Glomerular endothelial cell (primary cell): ENCODE measurements at places on chromosomes 2 and 18. TPM values are rescaled to one million over a fixed set of nuclear protein-coding genes. Genes with fewer than 3 reads are reported as not detected.

DNA sequence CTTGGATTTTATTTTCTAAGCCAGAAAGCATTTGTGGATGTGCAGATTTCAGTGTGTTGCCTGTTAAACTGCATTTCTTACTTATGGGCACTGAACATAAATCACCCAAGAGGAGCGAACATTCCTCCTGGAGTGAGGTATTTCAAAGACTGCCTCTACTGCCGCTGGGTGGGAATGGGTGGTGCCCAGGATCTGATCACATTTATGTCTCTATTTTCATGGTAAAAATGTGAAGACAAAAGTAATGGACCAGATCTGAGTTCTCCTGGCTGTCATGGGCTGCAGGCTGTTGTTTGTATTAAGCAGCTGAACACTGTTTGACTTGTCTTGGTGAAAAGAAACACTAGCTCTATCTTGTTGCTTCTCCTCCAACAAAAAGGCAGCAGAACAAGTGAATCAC, 251.7 kb downstream of the NCKAP5 start:
- no peak for DNase-seq

DNA sequence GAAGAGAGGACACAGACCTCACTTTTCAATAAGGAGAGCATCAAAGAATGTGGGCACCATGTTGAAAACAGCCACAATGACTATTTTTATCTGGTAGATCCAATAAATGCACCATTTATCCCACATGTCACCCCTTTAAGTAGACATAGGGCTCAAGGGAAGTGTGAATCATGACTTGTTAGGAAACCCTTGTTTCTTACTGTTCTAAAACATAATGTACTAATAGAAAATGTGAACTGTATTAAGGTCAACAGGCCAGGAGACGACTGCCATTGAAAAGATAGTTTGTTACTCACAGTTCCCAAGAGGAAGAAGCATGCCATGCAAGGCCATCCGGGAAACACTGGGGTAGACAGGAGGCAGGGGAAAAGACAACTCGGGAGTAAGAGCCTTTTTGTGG, 137.7 kb downstream of the EN1 start:
- no peak for DNase-seq

- no peak for DNase-seq
Observed at GRCh38 chr18:77530732-77531131, 281.1 kb downstream of the GALR1 start.

GRCh38 chr18:62784966-62785413, 69.6 kb downstream of the PHLPP1 start:
- DNase-seq = no peak

GRCh38 chr2:19868224-19868623, 33.6 kb downstream of the TTC32 start:
- DNase-seq = no peak

GRCh38 chr2:85708641-85709040, 14.5 kb downstream of the GNLY start:
- DNase-seq = no peak

DNA sequence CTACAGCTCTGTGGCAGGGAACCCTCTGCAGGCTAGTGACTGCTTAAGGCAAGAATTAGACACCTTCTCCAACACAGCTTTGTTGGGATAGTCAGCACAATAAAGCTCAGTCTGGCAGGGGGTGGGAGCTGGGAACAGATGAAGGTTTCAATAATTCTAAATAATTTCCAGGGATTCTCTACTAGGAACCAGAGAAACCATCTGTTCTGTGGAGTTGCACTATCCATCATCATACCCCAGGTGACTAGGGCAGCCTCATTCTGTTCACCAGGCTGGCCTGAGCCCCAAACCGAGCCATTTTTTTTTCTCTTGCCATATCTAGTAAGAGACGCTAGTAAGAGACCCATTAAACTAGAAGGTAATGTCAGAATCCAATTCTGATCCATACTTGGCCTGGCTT, 35.8 kb upstream of the CYP26B1 start:
- no peak for DNase-seq

DNA sequence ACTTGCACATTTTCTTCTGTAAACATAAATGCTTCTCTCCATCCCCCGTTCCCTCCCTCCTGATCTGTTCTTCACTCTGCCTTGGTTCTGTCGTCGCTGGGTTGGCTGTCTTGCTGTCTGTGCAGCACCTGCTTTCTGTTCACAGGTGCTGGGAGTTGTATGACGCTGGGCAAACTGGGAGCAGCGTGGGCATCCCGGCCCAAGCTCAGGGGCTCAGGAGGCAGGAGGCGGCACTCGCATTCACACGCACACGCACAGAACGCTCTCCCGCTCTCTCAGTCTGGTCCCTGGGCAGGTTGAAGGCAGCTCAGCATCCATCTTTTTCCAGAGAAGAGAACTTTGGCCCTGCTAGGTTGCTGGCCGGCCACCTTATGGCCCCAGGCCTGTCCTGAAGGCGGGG, 55.7 kb downstream of the GBX2 start:
- no peak for DNase-seq

GRCh38 chr2:56287974-56288373, 104.2 kb downstream of the CCDC85A start:
- no peak for DNase-seq

GRCh38 chr2:26911911-26912861, 58.3 kb upstream of the MAPRE3 start:
- no peak for DNase-seq

DNA sequence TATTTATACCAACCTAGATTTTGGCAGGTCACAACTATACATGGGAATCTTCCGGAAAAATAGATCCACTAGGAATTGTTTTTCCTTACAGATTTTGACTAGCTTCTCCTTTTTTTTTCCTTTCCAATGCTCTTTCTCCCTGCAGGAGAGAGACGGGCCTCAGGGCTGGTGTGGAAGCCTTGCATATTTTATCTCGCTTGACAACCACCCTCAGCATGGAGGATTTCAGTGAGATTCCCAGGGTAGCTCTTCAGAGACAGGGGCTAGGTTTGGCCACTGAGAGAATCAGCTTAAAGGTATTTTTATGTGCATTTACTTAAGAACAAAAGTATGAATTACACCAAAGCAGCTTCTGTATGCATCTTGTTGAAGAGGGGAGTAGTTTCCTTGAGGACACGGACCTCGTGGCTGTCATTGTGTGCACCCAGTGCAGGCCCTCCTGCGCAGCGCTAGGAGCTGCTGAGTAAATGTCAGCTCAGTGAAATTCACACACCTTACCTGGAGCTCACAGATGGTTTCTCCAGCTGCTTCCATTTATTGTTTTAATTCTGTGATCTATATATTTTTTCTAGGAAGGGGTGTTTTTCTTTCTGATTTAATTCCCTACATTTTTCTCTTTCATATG, 54.4 kb downstream of the TRAPPC12 start:
- DNase-seq = no peak

- no peak for DNase-seq
Observed at GRCh38 chr2:224562831-224563230, 22.3 kb downstream of the CUL3 start.

GRCh38 chr2:106107509-106108131, 86.5 kb downstream of the UXS1 start:
- no peak for DNase-seq

DNA sequence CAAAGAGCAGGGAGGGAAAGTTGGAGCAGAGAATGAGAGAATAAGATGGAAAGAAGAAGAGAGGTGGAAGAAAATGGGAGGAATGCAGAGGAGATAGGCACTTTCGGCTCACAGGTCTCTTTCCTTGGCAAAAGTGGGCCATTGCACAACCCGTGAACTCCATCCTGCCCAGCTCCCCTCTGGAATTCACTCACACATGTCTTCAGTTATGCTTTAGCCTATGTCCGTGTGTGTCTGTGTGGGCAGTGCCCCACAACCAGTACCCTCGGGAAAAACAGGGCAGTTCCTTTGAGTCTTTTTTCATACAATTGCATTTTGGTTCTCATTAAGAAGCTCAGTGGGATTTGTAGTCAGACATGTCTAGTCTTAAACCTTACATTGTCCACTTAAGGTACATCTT, 34.5 kb downstream of the DTNA start:
- DNase-seq = no peak

GRCh38 chr18:79930020-79930642, 21.3 kb downstream of the SLC66A2 start:
- no peak for DNase-seq

DNA sequence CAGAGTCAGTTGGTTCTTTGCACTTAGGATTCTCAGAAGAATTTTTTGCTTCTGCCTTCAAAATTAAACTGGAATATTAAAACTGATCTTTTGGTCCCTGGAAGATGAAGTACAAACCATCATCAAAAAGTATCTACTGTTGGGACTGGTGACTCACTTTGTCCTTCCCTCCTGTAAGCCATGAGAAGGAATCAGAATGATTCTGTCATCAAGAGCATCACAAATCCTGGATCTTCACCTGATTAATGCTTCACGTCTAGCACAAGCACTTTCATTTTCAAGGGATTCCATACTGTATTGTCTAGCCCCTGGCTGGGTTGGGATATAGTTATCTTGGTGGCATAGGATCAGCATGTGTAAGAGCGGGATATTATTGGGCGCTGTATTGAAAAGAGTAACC, 69.3 kb upstream of the CYP1B1 start:
- no peak for DNase-seq

DNA sequence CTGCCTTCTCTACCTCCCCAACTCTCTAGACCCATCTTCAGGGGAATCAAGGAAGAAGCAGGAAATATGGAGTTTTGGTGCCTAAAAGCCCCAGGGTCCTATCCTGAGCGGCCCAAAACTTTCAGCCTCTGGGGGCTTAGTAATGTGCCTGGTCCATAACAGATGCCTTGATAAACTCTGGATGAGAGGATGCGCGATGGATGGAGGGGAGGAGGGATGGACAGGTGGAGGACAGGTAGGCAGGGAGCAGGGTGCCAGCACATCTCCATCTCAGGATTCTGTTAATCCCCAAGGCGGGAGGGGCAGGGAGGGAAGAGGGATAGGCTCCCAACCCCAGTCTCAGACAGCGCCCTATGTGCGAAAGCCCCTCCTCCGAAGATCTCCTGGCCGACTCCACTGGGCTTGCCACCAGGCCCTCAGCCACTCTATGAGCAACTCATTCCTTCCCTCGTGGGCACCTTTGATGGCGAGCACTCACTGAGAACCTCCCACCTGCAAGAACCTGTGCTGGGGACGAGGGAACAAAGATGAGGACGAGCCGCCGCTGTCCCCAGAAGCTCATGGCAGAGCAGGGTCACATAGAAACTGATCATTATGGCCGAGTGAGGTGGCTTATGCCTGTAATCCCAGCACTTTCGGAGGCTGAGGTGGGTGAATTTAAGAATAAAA, 23.1 kb downstream of the HS1BP3 start:
- DNase-seq = no peak

- no peak for DNase-seq
Observed at GRCh38 chr2:95383635-95384027, 18.9 kb upstream of the FAHD2A start.

GRCh38 chr18:10687161-10687925, 161.5 kb downstream of the NAPG start:
- no peak for DNase-seq

DNA sequence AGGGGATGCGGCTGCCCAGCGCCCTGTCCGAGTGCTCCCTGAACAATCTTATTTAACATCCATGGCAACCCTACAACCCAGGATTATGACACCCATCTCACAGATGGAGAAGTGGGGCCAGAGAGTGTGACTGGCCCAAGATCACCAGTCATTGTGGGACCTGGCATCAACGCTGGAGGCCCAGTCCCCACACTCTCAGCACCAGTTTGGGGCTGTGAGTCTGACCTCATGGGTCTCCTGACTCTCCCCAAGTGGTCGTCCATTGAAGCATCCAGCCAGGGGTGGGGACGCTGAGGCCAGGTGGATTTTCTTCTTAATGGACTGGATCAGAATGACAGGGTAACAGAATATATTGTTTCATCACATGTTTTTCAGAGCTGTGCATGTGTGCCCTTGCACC, 24.5 kb downstream of the MAL start:
- no peak for DNase-seq

GRCh38 chr2:65765376-65765775, 333.0 kb upstream of the SPRED2 start:
- DNase-seq = no peak

DNA sequence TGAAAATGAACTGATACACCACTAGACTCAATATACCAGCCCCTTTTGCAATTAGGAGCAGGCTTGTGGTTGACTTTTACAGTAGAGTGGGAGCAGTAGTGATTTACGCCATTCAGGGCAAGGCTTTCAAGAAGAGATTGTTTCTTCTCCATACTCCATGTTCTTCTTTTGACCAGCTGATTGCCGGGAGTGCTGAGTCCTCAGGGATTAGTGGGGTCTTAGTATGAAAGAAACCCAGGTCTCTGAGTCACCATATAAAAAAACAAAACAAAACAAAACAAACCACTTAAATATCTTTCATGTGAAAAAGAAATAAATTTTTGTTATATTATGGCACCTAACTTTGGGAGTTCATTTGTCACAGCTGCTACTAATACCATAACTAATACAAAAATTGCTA, 465.6 kb upstream of the TRIB2 start:
- DNase-seq = no peak

DNA sequence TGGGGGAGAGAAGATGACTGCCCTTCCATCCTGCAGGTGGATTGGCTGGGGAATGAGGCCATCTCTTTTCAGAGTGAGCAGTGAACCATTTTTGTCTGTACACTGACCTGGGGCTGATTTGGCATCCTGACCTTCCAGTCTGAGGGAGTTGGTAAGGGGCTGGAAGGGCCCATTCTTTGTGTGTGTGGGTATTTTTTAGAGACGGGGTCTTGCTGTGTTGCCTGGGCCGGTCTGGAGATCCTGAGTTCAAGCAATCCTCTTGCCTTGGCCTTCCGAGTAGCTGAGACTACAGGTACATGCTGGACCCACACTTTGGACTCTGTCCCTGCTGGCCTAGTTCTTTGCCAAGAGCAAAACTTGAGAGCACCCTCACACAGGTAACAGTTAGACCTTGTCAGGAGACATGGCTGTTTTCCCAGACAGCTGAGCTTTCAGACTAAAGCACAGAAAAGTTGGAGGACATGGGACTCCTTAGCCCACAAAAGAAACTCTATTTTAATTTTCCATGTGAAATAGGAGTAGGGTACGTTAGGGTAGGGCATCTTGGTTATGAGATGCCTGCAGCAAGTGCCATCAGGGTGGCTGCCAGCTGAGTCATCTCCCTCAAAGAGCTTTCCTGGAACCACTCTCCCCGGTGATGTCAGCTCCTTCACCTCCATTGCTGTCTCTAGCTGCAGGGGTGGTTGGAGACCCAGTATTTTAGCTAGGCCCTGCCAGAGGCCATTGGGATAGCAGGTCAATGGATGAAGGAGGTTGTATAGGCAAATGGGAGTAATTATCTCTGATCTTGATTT, 60.7 kb downstream of the DGKD start:
- no peak for DNase-seq

GRCh38 chr2:215264374-215264773, 47.5 kb upstream of the ATIC start:
- no peak for DNase-seq

- no peak for DNase-seq
Observed at GRCh38 chr2:220959391-220959802, 612.7 kb downstream of the EPHA4 start.

- DNase-seq = peak; percentile 100
Observed at GRCh38 chr2:55992455-55992854, 68.9 kb upstream of the EFEMP1 start.

Gene SFT2D3
- total RNA-seq = 6.7 and 7.3 TPM in 2 replicates

Gene LRRC30
- total RNA-seq = not detected in 2 replicates

Gene OR6B2
- not detected in 2 replicates for total RNA-seq

Gene GAL3ST2
- total RNA-seq = not detected in 2 replicates

Gene CHN1
- 19.3 and 25.1 TPM in 2 replicates for total RNA-seq

Gene ABCG8
- not detected in 2 replicates for total RNA-seq

Gene CABLES1
- 51.2 and 69.3 TPM in 2 replicates for total RNA-seq

Gene PLA2R1
- 6.6 and 14.5 TPM in 2 replicates for total RNA-seq

Gene C1QL2
- not detected in 2 replicates for total RNA-seq

Gene HJURP
- 4.3 and 7.9 TPM in 2 replicates for total RNA-seq

Gene ACKR3
- 3.6 and 36.8 TPM in 2 replicates for total RNA-seq

Gene CUL3
- total RNA-seq = 52.7 and 69.4 TPM in 2 replicates
